ENCODE measurements at places on chromosomes 3 and 15. TPM values are rescaled to one million over a fixed set of nuclear protein-coding genes. Genes with fewer than 3 reads are reported as not detected.

DNA sequence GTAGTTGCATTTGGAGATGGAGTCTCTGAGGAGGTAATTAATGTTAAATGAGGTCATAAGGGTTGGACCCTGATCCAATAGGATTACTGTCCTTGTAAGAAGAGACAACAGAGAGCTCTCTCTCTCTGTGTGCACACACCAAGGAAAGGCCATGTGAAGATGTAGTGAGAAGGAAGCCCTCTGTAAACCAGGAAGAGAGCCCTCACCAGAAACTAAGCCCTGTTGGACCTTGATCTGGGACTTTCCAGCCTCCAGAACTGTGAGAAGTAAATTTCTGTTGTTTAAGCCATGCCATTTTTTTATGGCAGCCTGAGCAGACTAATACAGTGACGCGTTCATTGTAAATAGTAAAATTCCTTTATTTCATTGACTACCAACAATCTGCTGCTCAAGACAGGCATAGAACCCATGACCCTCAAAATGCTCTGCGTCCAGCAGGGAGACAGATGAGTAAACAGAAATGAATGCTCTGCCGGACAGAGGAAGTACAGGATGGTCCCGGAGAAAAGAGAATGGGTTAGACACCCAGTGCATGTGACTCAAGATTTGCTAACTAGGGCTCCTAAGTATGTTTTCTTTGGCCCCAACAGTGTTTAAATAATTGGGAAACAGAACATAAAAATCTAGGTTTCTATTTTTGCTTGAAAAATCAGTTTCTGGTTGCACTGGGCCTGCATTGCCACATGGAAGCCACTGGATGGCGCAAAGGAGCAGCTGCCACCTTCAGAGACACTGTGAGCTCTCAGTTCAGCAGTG, 37.9 kb upstream of the TNFAIP8L3 start:
- H3K4me3 ChIP-seq = no peak overlapping the region
- no peaks in the 10 kb centered on the region for H3K36me3 ChIP-seq
- no peak overlapping the region for H3K27ac ChIP-seq
- no peaks in the 10 kb centered on the region for H3K4me1 ChIP-seq
- H3K27me3 ChIP-seq = peaks cover 6% of the 10 kb centered on the region

DNA sequence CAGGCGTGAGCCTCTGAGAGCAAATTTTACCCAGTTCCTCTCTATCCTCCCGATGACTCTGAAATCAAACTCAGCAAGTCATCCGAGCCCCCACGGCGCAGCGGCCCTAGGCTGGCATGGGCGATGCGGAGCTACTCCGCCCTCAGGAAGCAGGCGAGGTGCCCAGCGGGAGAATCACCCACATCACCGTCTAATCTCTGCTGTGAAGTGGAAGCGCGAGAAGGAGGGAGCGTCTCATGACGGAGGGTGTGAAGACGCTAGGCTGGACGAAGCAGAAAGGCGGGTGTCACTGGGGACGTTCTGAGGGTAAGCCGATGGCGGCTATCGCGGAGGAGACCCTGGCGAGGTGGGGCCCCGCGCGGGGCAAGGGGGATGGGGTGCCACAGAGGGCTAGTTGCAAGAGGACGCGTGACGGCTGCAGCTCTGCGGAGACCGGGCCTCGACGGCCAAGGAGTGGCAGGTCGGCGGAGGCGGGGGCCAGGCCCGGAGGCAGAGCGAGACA, 9.1 kb upstream of the GNAI2 start:
- peak overlapping the region; percentile 69 for H3K27ac ChIP-seq
- peak; percentile 84 for DNase-seq
- peaks cover 13% of the 10 kb centered on the region for H3K27me3 ChIP-seq

Gene CA12
- total RNA-seq = 20.5 TPM

- H3K36me3 ChIP-seq = no peaks in the 10 kb centered on the region
- no peaks in the 10 kb centered on the region for H3K27me3 ChIP-seq
- no peaks in the 10 kb centered on the region for H3K4me1 ChIP-seq
- H3K4me3 ChIP-seq = no peak overlapping the region
- no peak for DNase-seq
Observed at GRCh38 chr15:27094235-27094634, 123.3 kb downstream of the GABRG3 start.

GRCh38 chr15:79294075-79294474, 11.6 kb downstream of the ANKRD34C start:
- H3K4me1 ChIP-seq = no peaks in the 10 kb centered on the region
- no peaks in the 10 kb centered on the region for H3K27me3 ChIP-seq
- H3K36me3 ChIP-seq = no peaks in the 10 kb centered on the region
- H3K4me3 ChIP-seq = no peak overlapping the region
- H3K27ac ChIP-seq = no peak overlapping the region

GRCh38 chr15:29638781-29639180, 183.5 kb downstream of the TJP1 start:
- no peaks in the 10 kb centered on the region for H3K36me3 ChIP-seq
- no peaks in the 10 kb centered on the region for H3K27me3 ChIP-seq
- no peak for DNase-seq
- H3K27ac ChIP-seq = no peak overlapping the region
- H3K4me1 ChIP-seq = no peaks in the 10 kb centered on the region

DNA sequence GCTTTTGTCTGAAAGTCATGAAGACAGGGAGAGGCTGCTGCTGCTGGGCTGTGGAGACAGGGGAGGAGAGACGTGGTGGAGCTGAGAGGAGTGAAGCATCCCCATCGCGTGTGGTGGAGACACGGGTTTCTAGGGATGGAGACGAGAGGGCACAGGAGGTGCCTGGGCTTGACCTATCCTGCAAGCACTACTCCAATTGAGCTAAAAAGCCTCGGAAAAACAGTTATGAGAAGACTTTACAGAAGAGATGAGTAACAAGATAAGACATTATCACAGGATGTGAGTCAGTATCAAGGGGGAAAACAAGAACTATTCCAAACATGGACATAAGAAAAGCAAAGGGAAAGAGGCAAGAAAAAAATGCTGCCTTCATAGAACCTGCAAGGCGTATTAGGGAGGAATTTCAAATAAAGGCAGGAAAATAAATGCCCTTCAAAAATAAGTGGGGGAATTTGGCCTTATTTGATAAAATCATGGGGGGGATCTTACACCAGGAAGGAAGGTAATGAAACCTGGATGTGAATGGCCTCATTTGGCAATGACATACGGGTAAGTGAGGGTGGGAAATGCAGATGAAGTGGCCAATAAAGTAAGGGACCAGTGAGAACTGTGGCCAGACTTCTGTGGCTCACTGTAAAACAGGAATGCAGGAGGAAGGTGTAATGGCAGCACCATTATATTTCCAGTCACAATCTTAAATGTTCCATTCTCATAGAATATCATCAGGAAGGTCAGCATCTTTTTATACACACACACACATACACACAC, 97.9 kb downstream of the PLD1 start:
- H3K27me3 ChIP-seq = no peaks in the 10 kb centered on the region
- no peak for DNase-seq
- H3K4me3 ChIP-seq = no peak overlapping the region
- no peaks in the 10 kb centered on the region for H3K36me3 ChIP-seq

GRCh38 chr15:33730815-33731214, 237.5 kb upstream of the CHRM5 start:
- no peak for DNase-seq
- H3K27me3 ChIP-seq = no peaks in the 10 kb centered on the region
- H3K36me3 ChIP-seq = no peaks in the 10 kb centered on the region
- no peaks in the 10 kb centered on the region for H3K4me1 ChIP-seq
- no peak overlapping the region for H3K4me3 ChIP-seq

Gene SH2D7
- total RNA-seq = not detected

GRCh38 chr3:184325715-184326369, 11.4 kb downstream of the EIF4G1 start:
- H3K27me3 ChIP-seq = no peaks in the 10 kb centered on the region
- H3K27ac ChIP-seq = no peak overlapping the region
- peaks cover 23% of the 10 kb centered on the region for H3K36me3 ChIP-seq
- no peaks in the 10 kb centered on the region for H3K4me1 ChIP-seq
- H3K4me3 ChIP-seq = no peak overlapping the region

GRCh38 chr15:42090781-42091180, 3.6 kb downstream of the PLA2G4D start:
- H3K27ac ChIP-seq = no peak overlapping the region
- no peaks in the 10 kb centered on the region for H3K4me1 ChIP-seq
- no peak for DNase-seq
- no peaks in the 10 kb centered on the region for H3K36me3 ChIP-seq
- H3K4me3 ChIP-seq = no peak overlapping the region
- no peaks in the 10 kb centered on the region for H3K27me3 ChIP-seq

GRCh38 chr3:38644662-38645053, 4.8 kb downstream of the SCN5A start:
- no peaks in the 10 kb centered on the region for H3K36me3 ChIP-seq
- no peak overlapping the region for H3K27ac ChIP-seq
- no peak overlapping the region for H3K4me3 ChIP-seq
- H3K27me3 ChIP-seq = peaks cover 86% of the 10 kb centered on the region
- DNase-seq = no peak

DNA sequence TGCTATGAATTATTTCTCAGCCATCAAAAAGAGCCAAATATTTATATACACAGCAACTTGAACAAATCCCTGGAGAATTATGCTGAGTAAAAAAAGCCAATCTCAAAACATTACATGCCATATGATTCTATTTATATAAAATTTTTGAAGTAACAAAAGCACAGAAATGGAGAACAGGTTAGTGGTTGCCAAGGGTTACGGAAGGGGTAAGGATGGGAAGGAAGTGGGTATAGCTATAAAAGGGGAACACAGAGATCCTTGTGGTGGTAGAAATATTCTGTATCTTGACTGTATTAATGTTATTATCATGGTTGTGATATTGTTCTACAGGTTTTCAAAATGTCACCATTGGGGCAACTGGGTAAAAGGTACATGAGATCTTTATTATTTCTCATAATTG, 62.3 kb upstream of the ASB14 start:
- DNase-seq = no peak
- H3K27me3 ChIP-seq = no peaks in the 10 kb centered on the region
- H3K4me1 ChIP-seq = no peaks in the 10 kb centered on the region
- H3K27ac ChIP-seq = no peak overlapping the region

GRCh38 chr15:63944681-63944955, 101.7 kb downstream of the DAPK2 start:
- H3K27me3 ChIP-seq = no peaks in the 10 kb centered on the region
- peaks cover 17% of the 10 kb centered on the region for H3K4me1 ChIP-seq
- no peak overlapping the region for H3K4me3 ChIP-seq
- H3K36me3 ChIP-seq = no peaks in the 10 kb centered on the region
- no peak for DNase-seq

Gene GPR87
- 0.85 TPM for total RNA-seq

Gene DNAH12
- 0.61 TPM for total RNA-seq

GRCh38 chr3:143478115-143478693, 358.6 kb downstream of the CHST2 start:
- H3K4me1 ChIP-seq = no peaks in the 10 kb centered on the region
- no peak for DNase-seq
- no peak overlapping the region for H3K4me3 ChIP-seq
- no peaks in the 10 kb centered on the region for H3K27me3 ChIP-seq
- H3K27ac ChIP-seq = no peak overlapping the region

Gene NSMCE3
- total RNA-seq = 7.3 TPM

DNA sequence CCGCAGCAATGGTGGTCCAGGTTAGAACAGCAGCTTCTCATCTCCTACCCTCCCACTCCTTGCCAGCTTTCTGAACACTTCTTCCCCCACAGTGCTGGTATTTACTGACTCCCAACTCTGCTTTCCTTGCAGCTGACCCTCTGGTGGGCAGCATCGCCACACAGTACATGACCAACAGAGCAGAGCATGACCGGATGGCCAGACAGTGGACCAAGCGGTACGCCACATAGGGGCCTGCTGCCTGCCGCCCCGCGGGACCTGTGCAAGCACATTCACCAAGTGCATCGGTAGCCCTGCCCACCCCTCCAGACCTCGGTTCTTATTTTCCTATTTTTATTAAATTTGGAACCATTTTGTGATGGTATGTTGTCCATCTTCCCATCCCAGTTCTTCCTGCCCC, 216.2 kb upstream of the UBE2E1 start:
- no peak for DNase-seq
- no peak overlapping the region for H3K4me3 ChIP-seq
- no peaks in the 10 kb centered on the region for H3K27me3 ChIP-seq
- no peaks in the 10 kb centered on the region for H3K4me1 ChIP-seq
- H3K36me3 ChIP-seq = no peaks in the 10 kb centered on the region

DNA sequence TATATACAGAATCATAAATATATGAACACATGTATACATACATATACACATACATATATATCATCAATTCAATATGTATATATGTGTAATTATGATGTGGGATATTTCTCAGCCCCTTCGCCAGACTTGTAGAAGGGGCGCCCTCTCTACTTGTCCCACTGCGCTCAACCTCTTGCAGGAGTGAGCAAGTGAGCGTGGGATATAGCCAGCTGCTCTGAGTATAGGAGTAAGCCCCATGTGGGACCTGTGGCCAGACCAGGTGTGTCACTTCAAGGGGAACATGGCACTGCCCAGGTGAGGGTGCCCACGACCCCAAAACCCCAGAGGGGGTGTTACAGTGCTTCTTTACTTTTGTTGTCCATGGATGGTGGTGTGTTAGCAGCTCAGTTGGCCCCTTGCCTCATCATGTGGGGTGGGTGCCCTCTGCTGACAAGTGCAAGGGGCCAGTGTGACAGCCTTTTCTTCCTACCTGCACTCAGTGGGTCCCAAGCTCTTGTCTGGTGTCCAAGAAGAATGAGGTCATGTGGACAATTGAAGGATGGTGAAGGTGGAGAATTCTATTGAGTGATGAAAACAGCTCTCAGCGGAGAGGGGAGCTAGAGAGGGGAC, 304.1 kb downstream of the UNC13C start:
- H3K27ac ChIP-seq = no peak overlapping the region
- H3K4me3 ChIP-seq = no peak overlapping the region
- DNase-seq = no peak

- DNase-seq = no peak
- H3K27me3 ChIP-seq = no peaks in the 10 kb centered on the region
- H3K27ac ChIP-seq = no peak overlapping the region
Observed at GRCh38 chr15:91289324-91289723, 189.3 kb downstream of the SV2B start.

Gene IQCH
- 1.6 TPM for total RNA-seq
